ENCODE measurements at places on chromosomes 6 and 20.

- no peak for DNase-seq
Measured at GRCh38 chr20:6490849-6491248, 276.6 kb upstream of the BMP2 start.

DNA sequence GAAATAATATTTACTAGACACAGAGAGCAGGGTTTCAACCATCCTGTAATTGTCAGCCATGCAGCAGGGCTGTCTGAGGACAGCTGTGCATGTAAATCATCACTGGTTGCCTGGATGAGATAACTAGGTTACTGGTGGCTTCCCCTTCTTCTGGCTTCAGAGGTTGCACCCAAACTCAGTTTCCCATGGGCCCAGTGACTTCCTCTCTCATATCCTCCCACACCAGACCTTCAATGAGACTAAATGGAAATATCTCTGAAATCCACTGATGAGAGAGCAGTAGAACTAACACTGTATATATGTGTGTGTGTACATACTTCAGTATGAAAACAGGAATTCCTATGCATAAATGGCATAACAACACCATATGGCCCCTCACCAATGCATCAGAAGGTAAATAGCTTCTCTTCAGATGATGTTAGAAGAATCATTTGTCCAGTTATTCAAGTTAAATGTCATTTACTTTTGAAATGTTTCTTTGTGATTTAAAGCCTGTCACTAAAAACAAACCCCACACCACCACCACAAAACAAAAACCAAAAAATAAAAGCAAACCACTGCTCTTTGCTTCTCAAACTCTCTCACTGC is 51.0 kb upstream of the IL20RA start:
- DNase-seq: no peak

- no peak for DNase-seq
Measured at GRCh38 chr20:16111852-16112412, 461.3 kb downstream of the KIF16B start.

DNA sequence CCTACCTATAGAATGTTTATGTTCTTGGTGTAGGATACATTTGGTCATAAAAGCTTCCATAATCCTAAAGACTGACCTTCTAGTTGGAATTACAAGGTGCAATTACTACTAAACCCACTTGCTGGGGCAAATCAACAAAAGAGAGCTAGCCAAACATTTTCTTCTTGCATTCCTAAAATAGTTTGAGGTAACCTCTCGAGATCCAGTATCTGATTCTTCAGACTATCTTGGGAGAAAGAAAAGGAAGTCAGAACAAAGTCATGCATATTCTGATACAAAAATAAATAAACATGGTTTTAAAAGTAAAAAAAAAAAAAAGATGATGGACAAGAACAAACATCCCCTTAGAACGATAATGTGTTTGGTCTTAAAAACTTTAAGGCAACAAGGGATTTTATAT is 294.2 kb upstream of the RSPO3 start:
- peak; percentile 16 for DNase-seq

GRCh38 chr6:7703148-7703680 is 22.7 kb upstream of the BMP6 start:
- DNase-seq: no peak

- peak; percentile 87 for DNase-seq
Measured at GRCh38 chr20:57361517-57361916, 10.5 kb downstream of the RAE1 start.

- DNase-seq: no peak
Measured at GRCh38 chr6:168134560-168135201, 55.7 kb upstream of the FRMD1 start.

- DNase-seq: peak; percentile 85
Measured at GRCh38 chr6:45741437-45742171, 274.1 kb downstream of the CLIC5 start.

GRCh38 chr20:7859356-7859802 is 80.9 kb downstream of the HAO1 start:
- DNase-seq: peak; percentile 76

- peak; percentile 66 for DNase-seq
Measured at GRCh38 chr6:132132924-132133639, 181.9 kb upstream of the CCN2 start.

DNA sequence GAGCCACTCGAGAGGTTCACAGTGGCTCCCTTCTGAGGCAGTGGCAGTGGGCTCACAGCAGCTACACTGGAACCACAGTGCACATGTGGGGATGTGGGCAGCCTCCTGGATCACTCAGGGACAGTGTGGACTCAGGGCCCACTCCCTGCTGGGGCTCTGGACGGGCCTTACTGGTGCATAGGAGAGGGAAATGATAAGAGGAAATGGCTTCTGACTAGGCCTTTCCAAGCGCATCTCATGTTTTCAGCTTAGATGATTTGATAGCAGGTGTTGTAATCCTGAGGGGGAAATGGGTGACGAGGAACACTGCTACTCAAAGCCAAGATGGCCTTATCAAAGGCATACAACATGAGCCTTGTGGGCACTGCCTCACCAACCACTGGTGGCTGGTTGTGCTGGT is 44.0 kb downstream of the PANK2 start:
- DNase-seq: no peak

DNA sequence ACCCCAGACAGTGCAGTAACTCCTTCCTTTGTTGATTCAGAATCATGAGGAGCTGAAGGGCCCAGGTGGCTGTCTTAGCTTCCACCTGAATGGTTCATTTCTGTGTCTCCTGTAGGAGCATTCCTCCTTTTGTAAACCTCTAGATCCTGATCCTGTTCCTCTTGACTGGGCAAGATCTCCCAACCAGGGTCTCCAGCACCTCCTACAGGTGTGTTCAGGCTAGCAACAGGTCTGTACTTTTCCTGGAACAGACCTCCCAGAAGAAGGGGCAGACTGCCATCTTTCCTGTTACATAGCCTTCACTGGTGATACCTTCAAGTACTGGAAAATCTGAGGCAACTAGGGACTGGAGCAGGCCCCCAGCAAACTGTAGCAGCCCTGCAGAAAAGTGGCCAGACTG is 35.2 kb downstream of the HLA-B start:
- DNase-seq: no peak

DNA sequence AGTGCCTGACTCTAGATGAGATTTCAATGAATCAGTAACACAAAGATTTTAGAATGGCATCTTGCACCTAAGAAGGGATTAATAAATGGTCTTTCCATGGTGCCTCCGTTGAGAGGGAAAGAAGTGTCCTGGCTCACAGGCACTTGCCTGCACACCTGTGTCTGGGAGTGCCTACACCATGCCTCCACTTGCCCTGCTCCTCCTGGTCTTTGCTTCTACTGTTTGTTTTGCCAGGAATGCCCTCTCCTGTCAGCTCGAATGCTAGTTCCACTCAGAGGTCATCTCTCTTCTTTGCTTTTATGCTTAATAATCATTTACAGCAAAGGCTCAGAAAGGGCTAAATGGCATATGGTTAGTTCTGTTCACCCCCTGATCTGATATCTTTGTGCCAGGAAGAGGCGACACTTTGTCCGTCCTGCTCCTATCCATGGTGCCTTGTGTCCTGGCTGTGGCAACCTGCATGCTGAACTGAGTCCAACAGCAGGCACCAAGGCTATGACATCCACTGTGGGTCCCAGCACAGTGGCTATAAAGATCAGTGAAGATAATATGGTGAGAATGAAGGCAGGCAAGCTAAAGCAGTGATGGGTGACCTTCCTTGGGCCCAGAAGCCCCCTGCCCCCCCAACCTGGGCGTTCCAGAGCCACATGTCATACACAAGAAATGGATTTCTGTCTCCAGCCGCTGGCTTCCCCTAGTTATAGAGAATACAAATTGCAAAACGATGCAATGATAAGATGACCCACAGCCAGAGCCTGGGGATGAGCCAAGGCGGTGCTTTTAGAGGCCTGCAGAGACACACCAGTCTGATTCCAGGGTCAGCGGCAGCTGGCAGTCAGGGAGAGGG is 1.4 kb downstream of the C6orf132 start:
- DNase-seq: peak; percentile 41

DNA sequence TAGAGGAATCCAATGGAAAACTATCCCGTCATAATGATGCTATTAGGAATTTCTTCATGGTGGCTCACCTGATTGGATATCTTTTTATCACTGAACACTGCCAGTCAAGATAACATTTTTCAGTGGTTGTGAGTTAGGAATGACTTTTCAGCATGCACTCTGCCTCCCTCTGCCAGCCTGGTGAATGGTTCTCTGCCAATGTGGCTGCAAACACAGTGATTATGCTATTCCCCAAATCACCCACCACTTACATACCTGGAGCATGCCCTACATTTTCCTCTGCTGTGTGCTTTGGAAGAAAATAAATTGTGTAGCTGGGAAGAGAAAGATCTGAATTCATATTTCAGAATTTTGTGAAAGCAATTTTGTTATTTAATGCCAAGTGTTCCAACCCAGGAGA is 102.6 kb upstream of the LAMP5 start:
- DNase-seq: no peak

GRCh38 chr20:7770578-7770977 is 169.7 kb downstream of the HAO1 start:
- no peak for DNase-seq

Data from fibroblast of skin of abdomen (primary cell).